ENCODE measurements at places on chromosomes 7 and 10. TPM values are rescaled to one million over a fixed set of nuclear protein-coding genes. Genes with fewer than 3 reads are reported as not detected.
A peak's percentile ranks its signal among the peaks of the same experiment; 100 is the strongest.

UPK3B gene
- 7.3 TPM for total RNA-seq

- peak; percentile 64 for DNase-seq
- no peaks in the 10 kb centered on the region for H3K36me3 ChIP-seq
- H3K27ac ChIP-seq = peak overlapping the region; percentile 84
- peaks cover 46% of the 10 kb centered on the region for H3K4me1 ChIP-seq
- H3K4me3 ChIP-seq = no peak overlapping the region
- H3K27me3 ChIP-seq = no peaks in the 10 kb centered on the region
Measured at GRCh38 chr10:124648738-124649137, 95.4 kb downstream of the FAM53B start.

GRCh38 chr7:13850185-13850752 lies 139.2 kb downstream of the ETV1 start:
- H3K27me3 ChIP-seq = no peaks in the 10 kb centered on the region
- H3K36me3 ChIP-seq = no peaks in the 10 kb centered on the region
- H3K27ac ChIP-seq = no peak overlapping the region
- H3K4me1 ChIP-seq = no peaks in the 10 kb centered on the region

DNA sequence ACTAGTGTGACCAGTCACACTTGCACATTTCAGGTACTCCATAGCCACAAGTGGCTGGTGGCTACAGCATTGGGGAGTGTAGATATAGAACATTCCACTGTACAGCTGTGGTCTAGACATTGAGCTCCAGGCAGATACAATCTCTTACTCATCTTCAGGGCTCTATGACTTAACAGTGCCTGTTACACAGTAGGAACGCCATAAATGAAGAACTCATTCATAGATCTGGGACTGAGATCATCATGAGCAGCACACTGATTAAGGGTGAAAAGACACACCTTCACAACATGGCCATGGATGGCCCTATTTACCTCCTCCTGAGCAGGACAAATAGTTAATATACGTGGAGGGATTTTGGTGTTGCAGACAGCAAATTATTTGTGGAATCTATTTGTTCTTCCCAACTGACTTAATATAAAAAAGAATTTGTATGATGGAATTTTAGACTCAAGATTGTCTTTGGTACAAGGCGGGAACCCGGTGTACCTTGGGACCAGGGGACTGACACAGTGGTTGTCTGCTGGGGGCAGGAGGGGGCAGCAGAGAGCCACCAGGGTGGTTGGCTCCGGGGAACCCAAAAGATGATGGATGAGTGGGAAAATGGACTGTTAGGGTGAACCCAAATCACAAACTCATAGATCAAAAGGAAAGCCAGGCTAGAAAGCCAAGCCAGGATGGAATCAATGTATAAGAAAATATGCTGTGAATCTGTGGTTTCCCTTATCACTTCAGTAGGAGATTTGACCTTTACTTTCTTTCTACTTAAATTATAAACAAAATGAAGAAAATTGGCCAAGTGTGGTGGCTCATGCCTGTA lies 24.3 kb upstream of the CPA2 start:
- no peaks in the 10 kb centered on the region for H3K27me3 ChIP-seq
- peak; percentile 29 for DNase-seq
- no peak overlapping the region for H3K27ac ChIP-seq
- no peaks in the 10 kb centered on the region for H3K4me1 ChIP-seq

DNA sequence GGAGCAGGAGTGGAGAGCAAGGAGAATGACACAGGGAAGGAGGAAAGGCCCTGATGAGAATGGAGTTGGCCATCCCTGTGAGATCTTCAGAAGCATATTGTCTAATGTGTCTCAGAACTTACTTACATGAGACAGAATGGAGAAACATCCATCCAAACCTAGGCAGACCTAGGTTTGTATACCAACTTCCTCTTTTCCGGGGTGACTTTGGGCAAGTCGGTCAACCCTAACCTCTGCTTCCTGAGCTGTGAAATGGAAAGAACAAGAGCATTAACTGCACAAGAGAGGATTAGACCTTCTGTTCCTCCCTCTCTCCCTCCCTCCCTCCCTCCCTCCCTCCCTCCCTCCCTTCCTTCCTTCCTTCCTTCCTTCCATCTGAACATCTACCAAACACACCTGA lies 4.5 kb downstream of the GHRHR start:
- H3K27ac ChIP-seq = no peak overlapping the region
- no peaks in the 10 kb centered on the region for H3K4me1 ChIP-seq
- H3K27me3 ChIP-seq = no peaks in the 10 kb centered on the region
- H3K36me3 ChIP-seq = no peaks in the 10 kb centered on the region
- no peak overlapping the region for H3K4me3 ChIP-seq

LEP gene
- total RNA-seq = not detected

CDK14 gene
- total RNA-seq = 16.5 TPM

RBM20 gene
- 2.8 TPM for total RNA-seq

LHPP gene
- 23.2 TPM for total RNA-seq

- no peak overlapping the region for H3K4me3 ChIP-seq
- H3K27ac ChIP-seq = no peak overlapping the region
- H3K36me3 ChIP-seq = no peaks in the 10 kb centered on the region
- no peak for DNase-seq
Measured at GRCh38 chr10:114957122-114957521, 19.1 kb downstream of the TRUB1 start.

MMD2 gene
- not detected for total RNA-seq

- no peak for DNase-seq
- H3K4me3 ChIP-seq = no peak overlapping the region
- no peaks in the 10 kb centered on the region for H3K27me3 ChIP-seq
- H3K27ac ChIP-seq = no peak overlapping the region
- peaks cover 4% of the 10 kb centered on the region for H3K4me1 ChIP-seq
- H3K36me3 ChIP-seq = no peaks in the 10 kb centered on the region
Measured at GRCh38 chr10:63765126-63765525, 243.9 kb downstream of the REEP3 start.

DNA sequence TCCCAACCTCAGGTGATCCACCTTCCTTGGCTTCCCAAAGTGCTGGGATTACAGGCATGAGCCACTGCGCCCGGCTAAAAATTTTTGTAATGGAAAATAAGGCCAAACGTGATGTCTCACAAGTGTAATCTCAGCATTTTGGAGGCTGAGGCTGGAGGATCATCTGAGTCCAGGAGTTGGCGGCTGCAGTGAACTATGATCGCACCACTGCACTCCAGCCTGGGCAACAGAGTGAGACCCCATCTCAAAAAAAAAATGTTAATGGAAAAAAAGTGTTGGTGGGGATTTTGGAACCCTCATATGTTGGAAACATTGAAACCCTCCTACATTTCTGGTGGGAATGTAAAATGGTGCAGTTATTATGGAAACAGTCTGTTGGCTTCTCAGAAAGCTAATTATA lies 2.7 kb upstream of the SRPK2 start:
- DNase-seq = no peak
- H3K4me3 ChIP-seq = no peak overlapping the region
- no peak overlapping the region for H3K27ac ChIP-seq

- DNase-seq = no peak
- no peaks in the 10 kb centered on the region for H3K4me1 ChIP-seq
- no peak overlapping the region for H3K27ac ChIP-seq
- H3K27me3 ChIP-seq = no peaks in the 10 kb centered on the region
- H3K4me3 ChIP-seq = no peak overlapping the region
- no peaks in the 10 kb centered on the region for H3K36me3 ChIP-seq
Measured at GRCh38 chr7:71182438-71182935, 50.5 kb downstream of the GALNT17 start.

DNA sequence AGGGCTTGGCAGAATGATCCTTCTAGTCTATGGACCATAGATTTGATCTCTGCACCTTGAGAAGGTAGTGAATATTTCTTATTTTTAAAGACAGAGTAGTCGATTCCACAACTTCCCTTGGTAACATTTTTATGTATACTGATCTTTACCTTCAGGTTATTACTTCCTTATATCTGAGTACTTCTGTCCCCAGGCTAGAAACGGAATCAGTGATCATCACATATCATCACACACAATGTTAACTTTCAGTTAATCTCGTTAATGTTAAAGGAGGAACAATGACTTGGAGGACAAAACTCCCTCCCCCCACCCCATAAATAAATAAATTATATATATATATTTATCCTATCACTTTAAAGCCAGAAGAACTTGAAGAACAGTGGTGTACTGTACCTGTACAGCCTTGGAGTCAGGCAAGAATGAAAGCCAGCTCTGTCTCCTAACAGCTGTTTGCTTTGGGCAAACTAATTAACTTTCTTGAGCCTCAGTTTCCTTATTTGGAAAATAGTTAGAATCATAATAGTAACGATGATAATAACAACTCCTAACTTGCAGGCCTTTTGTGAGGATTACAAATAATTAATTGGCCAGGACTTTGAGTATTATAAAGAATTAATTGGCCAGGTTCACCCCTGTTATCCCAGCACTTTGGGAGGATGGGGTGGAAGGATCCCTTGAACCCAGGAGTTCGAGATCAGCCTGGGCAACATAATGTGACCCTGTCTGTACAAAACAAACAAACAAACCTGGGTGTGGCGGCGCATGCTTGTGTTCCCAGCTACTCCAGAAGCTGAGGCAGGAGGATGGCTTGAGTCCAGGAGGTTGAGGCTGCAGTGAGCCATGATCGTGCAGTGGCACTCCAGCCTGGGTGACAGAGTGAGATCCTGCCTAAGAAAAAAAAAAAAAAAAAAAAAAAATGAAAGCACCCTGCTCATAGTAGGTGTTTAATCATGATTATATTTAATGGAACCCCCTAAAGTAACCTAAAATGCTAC lies 63.5 kb downstream of the SAMD9 start:
- DNase-seq = no peak
- no peaks in the 10 kb centered on the region for H3K4me1 ChIP-seq
- H3K4me3 ChIP-seq = no peak overlapping the region
- no peak overlapping the region for H3K27ac ChIP-seq
